H9 (cell line): ENCODE measurements at places on chromosomes 7 and 10.

- DNase-seq, result no peak
Observed at GRCh38 chr7:126657137-126657536, 595.6 kb downstream of the GRM8 start.

GRCh38 chr10:44756216-44756615 is 154.9 kb upstream of the TMEM72 start:
- DNase-seq, result no peak

DNA sequence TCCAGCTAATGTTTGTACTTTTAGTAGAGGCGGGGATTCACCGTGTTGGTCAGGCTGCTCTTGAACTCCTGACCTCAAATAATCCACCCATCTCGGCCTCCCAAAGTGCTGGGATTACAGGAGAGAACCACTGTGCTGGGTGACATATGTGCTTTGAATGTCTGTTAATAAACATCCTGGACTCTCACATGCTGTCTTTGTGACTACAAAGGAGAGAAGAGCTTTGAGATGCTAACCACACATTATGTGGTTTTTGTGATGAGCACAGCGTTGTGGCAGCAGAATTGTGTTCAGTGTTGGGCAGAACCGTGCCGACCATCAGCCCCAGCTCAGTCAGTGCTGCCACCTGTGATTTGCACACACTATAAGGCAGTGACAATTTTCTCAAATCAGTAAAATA is 500.1 kb upstream of the KLF6 start:
- DNase-seq, result no peak

DNA sequence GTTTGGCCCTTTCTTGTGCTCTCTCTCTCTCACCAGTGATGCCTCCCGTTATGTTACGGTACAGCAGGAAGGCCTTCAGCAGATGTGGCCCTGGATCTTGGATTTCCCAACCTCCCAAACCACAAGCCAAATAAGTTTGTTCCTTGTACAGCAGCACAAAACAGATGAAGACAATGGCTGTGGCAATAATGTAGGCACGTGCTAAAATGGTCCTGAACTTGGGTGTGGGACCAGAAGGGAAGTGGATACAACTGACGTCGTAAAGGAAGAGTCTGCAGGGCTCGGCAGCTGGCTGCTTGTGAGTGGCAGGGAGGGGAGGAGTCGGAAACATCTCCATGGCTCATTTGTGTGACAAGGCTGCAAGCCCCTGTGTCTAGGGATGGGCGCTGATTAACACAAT is 26.8 kb downstream of the PROSER2 start:
- no peak for DNase-seq

- DNase-seq, result no peak
Observed at GRCh38 chr7:70193514-70193913, 595.2 kb downstream of the AUTS2 start.

DNA sequence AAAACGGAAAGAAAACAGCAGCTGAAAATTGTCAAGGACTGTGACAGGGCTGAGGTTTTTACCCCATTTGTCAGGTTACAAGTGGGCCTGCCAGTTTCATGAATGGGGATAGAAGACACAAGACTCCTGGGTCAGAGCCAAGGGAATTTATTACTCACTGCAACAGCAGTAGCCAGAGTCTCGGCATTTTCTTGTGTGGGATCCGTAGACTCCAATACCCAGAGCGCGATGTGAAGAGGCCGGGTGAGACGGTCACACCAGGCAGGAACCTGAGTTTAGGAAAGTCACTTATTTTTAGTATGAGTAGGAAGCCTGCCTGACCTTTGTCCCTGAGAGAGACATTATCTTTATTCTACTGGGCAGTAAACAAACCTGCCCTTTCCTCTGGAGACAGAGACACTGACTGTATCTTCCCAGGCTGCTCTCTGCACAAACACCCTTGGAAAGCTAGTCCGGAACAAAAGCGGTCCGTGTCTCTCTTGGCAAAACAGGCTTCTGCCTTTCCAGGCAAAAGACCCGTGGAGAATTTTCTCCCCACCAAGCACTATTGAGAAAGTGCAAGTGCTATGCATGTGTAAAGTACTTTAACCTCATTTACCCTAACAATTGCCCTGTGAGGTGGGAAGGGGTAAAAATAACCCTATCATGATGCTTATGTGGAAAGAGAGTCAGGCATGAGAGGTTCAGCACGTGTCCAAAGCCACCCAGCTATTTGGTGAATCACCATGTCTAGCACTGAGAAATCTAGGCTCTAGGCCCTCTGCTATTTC is 58.4 kb downstream of the JCAD start:
- no peak for DNase-seq

DNA sequence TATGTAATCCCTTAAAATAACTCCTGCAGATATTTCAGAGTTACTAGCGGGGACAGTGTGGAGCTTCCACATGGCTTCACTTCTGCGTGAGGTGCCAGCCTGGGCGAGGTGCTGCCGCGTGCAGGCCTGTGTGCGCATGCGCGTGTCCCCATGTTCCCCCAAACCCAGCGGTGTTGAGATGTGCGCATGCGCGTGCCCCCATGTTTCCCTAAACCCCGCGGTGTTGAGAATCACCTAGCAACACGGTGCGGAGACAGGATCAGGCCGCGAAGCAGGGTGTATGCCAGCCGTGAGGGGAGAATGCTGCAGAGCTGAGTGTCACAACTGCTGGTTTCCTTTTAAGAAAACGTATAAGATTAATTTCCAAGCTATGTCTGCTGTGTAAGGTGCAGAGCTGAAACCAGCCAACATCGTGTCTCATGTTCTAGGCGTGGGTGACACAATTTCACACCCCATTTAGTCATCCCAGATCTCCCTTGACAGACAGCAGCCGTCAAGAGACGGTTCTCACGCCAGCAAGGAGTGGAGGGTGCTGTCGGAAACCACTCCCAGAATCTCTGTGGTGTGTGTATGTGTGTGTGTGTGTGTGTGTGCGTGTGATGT is 71.9 kb upstream of the ADARB2 start:
- no peak for DNase-seq

- DNase-seq, result no peak
Observed at GRCh38 chr7:120521761-120522737, 249.1 kb downstream of the KCND2 start.

DNA sequence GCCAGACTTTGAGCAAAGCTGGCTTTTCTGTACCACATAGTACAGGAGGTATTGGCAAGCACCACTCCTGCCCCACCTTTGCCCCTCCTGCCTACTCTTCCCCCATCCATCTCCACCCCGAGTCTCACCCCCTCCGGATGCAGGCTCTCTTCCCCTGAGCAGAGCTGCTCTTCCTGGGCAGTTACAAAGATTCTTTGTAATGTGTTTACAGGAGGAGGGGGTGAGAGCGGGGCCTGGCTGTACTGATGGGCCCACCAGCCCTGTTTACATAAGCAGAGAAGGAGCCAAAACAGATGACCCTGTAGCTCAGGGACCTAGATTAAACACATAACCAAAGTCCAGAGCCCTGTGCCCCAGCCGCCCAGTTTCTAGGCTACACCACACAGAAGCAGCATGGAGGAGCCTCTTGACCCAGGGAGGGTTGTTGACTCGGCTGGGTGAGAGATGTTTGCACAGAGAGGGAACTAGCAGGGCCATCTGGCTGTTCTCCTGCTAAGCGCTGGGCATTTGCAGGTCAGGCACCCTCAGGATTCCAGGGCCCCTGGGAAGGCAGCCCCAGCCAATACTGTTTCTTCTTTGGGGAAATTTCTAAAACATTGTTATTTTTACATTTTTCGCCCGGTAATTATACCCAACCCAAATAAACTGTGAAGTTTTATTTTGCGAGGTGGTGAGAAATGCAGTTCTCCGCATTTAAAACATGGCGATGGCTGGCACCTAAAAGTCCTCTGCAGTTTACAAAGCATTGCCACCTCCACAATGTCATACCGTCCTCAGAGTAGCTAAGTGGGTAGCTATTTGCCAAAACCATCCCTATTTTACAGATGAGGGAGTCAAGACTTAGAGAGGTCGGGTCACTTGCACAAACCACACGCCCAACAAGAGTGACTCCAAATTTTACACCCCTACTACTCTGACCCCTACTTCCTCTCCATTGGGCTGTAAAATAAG is 11.4 kb upstream of the ZKSCAN1 start:
- DNase-seq, result no peak

- no peak for DNase-seq
Observed at GRCh38 chr7:115153769-115154477, 232.0 kb downstream of the MDFIC start.

DNA sequence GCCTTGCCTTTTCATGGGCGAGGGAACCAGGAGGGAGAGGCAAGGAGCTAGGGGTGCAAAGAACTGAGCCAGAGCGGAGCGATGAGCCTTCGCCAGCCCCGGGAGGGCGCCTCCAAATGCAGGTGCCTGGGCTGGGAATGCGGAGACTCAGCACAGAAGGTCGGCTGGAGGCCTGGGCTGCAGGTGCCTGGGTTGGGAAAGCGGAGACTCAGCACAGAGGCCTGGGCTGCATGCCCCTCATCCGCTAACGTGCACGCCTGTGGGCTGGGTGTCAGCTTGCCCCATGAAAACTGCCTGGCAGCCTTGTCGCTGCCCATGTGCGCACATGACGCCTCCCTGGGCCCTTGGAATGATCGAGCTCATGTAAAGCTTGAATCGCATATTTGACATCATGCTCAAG is 51.8 kb downstream of the POM121L12 start:
- no peak for DNase-seq

GRCh38 chr7:111098926-111099250 is 8.0 kb downstream of the LRRN3 start:
- no peak for DNase-seq

- DNase-seq, result no peak
Observed at GRCh38 chr7:28729281-28729680, 228.8 kb downstream of the TRIL start.

- no peak for DNase-seq
Observed at GRCh38 chr7:5237286-5237685, 45.5 kb upstream of the SLC29A4 start.

- DNase-seq, result no peak
Observed at GRCh38 chr10:6300106-6300783, 97.5 kb downstream of the PFKFB3 start.

DNA sequence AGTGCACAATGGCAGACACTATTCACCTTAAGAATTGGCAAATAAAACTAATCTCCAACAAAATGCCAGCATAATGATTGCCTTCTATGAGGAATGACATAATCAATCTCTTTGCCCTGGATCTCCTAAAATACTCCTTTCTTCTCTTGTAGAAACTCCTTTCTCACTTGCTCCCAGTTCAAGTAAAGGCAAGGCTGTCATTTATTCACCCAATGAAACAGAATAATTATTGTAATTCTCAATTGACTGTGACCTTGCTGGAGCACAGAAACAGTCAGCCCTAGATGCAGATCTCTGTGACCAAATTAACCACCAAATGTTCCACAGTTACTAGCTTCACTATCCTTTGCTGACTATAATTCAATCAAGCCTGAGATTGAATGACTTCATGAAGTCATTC is 99.3 kb downstream of the SEMA3C start:
- no peak for DNase-seq

- no peak for DNase-seq
Observed at GRCh38 chr7:83677180-83677866, 28.4 kb upstream of the SEMA3E start.

GRCh38 chr7:101626758-101627157 is 2.3 kb downstream of the MYL10 start:
- DNase-seq, result no peak

DNA sequence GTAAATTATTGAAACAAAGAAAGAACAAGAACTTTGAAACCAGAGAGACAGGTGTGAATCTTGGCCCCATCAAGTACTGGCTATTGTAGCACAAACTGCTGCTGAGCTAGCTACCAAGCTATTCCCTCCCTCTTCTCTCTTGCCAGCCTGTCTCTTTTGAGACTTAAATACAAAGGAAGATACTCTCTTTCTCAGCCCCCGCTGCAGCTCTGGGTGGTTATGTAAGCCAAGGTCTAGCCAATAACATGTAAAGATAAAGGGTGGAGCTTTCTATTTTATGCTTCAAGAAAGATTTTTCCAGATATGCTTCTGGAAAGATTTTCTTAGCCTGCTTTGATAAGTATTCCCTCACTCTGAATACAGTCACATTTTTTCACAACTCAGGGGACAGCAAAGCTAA is 17.2 kb downstream of the BAZ1B start:
- no peak for DNase-seq

- no peak for DNase-seq
Observed at GRCh38 chr10:77357185-77357584, 280.4 kb downstream of the KCNMA1 start.

- no peak for DNase-seq
Observed at GRCh38 chr7:32476816-32477648, 13.1 kb downstream of the LSM5 start.

- DNase-seq, result no peak
Observed at GRCh38 chr10:131993275-131993674, 11.6 kb upstream of the BNIP3 start.

GRCh38 chr10:102621443-102622325 is 22.6 kb upstream of the TRIM8 start:
- no peak for DNase-seq

DNA sequence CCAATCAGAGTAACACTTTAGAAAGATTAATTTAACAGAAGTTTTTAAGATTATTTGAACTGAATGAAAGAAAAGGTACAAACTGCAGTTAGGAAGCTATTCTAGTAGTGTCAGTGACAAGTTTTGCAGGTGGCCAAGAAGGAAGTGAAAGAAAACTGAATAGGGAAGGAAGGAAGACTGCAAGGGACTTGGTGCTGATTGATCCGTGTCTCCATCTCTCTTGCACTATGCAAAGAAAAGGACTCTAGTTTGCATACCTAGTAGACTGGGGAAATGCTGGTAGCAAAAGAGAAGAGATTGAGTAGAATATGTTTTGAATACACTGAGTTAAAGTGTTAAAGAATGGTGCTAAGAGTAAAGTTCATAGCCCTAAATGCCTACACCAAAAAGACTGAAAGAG is 33.0 kb downstream of the OR6V1 start:
- no peak for DNase-seq

- DNase-seq, result no peak
Observed at GRCh38 chr10:92829786-92830377, 18.4 kb upstream of the EXOC6 start.

- no peak for DNase-seq
Observed at GRCh38 chr7:140685407-140686087, 11.0 kb upstream of the NDUFB2 start.

- no peak for DNase-seq
Observed at GRCh38 chr7:14228341-14228740, 238.9 kb upstream of the ETV1 start.
